ENCODE measurements at places on chromosomes 3 and 15.

GRCh38 chr3:108486941-108487340 is 23.5 kb downstream of the MYH15 start:
- DNase-seq = peak; percentile 61

DNA sequence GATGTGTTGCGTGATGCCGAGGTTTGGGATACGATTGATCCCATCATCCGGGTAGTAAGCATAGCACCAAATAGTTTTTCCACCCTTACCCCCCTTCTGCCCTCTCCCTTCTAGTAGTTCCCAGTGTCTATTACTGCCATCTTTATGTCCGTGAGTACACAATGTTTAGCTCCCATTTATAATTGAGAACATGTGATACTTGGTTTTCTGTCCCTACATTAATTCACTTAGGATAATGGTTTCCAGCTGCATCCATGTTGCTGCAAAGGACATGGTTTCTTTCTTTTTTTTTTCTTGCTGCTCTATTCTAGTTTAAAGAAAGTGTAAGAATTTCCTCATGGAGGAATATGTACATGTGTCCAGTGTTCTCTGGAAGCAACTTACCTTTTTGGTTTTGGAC is 51.8 kb downstream of the NSUN3 start:
- no peak for DNase-seq

DNA sequence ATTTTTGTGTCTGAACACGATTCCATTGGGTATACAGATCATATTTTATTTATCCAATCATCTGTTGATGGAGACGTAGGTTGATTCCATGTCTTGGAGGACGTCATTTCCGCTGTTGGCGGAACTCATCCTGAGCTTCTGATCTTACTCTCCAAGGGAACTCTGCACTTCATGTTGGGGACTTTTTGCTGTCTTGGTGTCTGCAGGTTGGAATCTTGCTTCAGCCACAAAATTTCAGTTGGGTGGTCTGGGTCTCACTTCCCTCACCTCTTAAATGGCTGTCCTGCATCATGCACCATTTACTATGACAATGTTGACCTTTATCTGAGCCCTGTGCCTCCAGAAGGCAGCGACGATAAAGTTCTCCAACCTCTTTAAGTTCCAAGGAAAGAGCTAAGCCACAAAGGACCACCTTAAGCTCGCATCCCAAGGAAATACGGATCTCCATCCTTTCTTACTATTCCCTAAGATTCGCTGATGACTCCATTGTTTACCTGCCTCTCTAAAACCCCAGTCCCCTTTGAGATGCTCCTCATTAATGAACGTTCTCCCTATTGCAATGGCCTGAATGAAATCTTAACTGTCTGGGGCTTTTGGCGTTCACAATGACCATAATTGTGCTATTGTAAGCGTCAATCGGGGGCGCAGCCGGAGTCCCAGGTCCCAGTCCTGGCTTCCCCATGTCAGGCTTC is 23.1 kb upstream of the RNU6-1 start:
- no peak for DNase-seq

DNA sequence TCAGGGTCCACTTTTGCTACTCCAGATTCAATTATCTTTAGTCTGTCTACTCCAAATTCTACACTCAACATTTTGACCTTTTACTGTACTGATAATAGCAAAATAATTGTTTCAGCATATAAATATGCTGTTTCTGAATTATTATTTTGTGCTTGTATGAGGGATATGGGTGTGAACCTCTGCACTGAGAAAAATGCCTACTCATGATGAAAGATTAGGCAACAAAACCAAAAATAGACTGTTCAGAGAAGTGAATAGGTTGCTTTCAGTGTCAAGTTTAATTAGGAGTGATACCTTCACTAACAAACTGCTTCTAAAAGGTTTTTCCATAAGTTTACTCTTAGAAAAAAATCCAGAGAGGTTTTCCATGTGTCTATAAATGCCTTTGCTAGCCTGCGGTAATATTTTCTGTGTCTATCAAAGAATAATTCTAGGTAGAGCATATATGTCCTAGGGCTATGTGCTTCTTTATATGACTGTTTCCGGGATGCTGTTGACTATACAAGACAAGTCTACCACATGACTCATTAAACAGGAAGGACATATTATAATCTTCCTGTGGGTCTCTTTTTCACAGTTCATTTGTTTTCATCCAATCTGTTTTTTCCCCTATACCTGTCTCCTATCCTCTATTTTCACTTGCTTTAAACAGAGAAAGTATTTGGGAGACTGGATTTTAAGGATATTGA is 218.5 kb upstream of the TTC14 start:
- peak; percentile 52 for DNase-seq

- DNase-seq = no peak
Observed at GRCh38 chr15:35115155-35115725, 30.1 kb upstream of the NANOGP8 start.

DNA sequence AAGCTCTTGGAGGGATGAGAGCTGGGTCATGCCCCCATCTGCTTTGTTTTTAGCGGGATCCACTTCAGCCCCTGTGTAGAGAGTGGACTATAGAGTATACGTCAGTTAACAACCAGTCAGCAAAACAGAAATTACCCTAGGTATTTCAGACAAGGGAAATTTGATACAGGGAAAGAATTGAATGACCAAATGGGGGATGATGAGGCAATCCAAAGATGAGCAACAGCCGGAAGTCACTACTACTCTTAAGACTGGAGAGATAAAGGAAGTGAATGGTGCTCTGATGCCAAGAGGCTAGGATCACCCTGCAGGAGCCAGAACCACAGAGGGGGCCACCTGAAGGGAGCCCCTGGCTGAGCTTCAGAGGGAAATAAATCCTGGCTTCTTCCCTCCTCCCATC is 1.7 kb upstream of the GPR62 start:
- peak; percentile 43 for DNase-seq

- no peak for DNase-seq
Observed at GRCh38 chr3:62942227-62942626, 67.0 kb upstream of the CADPS start.

- no peak for DNase-seq
Observed at GRCh38 chr3:36379872-36380220, 458 bp upstream of the STAC start.

- DNase-seq = no peak
Observed at GRCh38 chr3:29226706-29227105, 54.2 kb upstream of the RBMS3 start.

DNA sequence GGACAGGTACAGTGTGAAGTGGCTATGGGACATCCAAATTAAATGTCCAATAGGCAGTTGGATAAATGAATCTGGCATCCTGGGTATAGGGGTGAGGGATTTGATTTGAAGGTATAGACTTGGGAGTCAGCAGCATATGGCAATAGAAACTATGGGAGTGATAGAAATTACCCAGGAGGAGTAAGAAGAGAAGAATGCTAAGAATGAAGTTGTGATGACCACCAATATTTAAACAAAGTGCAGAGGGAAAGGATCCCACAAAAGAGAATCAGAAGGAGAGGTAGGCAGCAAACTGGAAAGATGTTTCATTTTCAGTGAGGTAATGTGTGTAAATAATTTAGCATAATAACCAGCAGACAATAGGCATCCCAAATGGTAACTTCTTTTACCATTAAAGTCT is 13.8 kb upstream of the MSL2 start:
- DNase-seq = no peak

DNA sequence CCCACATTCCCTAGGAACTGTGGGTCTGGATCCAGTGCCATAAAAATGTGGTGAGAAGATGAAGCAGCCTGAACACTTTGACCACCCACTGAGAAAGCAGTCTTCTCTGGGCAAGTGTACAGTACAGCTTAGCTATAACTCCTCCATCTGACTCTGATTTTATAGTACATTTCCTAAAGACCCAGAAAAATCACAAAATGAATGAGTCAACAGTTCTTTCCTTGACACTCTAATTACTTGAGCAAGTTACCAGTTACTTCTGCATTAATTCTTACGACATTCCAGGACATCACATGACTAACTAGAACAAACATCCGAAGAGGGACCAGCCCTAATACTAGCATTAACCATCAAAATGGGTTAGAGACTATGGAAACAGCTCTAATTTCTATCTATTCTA is 148.1 kb upstream of the PEX5L start:
- DNase-seq = peak; percentile 14

DNA sequence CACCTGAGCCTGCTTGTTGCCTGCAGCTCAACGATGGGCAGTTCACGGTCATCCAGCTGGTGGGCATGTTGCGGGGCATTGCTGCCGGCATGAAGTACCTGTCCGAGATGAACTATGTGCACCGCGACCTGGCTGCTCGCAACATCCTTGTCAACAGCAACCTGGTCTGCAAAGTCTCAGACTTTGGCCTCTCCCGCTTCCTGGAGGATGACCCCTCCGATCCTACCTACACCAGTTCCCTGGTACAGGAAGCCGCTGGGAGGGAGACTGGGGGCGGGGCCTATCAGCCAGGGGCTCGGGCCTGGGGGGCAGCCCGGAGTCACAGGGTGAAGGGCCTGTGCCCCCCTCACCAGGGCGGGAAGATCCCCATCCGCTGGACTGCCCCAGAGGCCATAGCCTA is 18.8 kb downstream of the EPHB3 start:
- DNase-seq = no peak

DNA sequence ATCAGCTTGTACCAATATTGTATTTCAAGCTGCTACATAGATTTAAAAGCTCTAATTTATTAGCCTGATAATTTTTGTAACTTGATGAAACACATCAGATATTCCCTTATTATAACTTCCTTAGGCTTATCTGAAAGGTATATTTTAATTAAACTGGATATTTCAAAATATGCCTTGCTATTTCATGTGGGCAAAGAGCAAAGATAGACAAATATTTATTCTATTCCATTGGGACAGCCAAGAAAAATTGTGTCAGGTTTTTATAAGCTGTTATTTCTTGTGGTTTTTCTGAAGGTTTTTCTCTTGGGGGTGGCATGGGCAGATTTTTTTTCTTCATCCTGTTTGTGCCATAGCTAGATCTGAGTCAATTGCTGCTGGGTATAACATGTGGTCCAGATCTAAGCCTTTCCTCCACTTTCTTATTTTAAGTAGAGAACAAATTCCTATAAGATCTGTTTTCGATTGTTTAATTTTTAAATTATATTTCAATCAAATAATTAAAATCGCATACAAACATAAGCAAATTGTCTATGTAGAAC is 249.5 kb downstream of the NAALADL2 start:
- DNase-seq = no peak

- no peak for DNase-seq
Observed at GRCh38 chr3:45597171-45597570, 2.6 kb downstream of the LIMD1 start.

GRCh38 chr3:42936157-42936981 is 30.4 kb downstream of the ZNF662 start:
- no peak for DNase-seq
